ENCODE measurements at places on chromosomes 4 and X. TPM values are rescaled to one million over a fixed set of nuclear protein-coding genes. Genes with fewer than 3 reads are reported as not detected.

CT45A5 gene
- total RNA-seq, result not detected

SPATA4 gene
- total RNA-seq, result 0.27 TPM

DNA sequence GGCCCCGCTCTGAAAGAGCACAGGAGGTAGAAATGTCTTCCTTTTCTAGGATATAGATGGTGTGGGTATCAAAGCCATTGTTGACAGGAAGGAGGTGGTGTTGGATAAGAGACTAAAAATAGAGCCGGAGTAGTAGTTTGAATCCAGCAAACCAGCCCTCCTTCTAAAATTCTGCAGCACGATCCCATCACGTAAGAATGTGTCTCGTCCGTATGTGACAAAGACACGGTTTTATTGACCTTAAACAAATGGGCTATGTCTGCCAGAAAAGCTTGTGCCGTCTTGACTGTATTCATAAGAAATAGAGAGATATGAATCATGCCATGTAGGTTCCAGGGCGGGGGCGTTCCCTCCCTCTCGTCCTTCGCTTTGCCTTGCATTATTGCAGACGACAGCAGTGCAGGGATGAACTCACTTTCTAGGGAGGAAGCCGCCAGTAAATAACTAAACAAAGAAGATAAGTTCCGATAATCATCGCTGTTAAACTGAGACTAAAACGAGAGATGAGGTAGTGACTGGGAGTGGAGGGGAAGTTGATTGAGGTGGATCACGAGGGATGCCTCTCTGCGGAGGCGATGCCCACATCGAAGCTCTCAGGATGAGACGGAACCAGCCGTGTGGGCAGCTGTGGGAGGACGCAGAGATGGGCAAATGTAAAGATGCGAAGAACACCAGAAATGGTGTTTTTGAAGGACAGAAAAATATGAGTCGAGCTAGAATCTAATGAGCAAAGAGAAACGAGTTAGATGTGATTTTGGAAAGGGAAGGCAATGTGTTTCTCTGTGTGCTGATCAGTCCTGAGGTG lies 3.4 kb downstream of the TENM3 start:
- DNase-seq, result no peak

DNA sequence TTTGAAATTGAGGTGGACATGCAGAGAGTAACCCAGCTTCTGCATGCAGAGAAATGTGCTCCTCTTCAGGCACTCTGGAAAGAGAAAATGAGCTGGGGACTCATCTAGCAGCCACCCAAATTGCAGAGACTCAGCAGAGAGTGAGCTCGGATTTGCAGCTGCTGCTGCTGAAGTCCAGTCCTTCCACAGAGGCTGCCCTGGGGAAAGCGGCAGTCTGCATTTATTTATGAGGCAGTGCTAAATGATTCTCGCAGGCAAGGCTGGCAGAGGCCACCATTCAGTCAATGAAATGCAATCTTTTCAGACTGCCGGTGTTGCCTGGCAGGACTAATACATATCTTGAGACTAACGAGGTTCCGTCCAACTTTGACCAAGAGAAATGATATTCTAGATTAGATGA lies 404.8 kb downstream of the NLGN4X start:
- DNase-seq, result no peak

All from left cardiac atrium (tissue), 4 donors.